Activated CD4-positive, alpha-beta T cell treated with anti-CD3 and anti-CD28 coated beads, Interleukin-10, Interleukin-2, amounts not matched to agents 100 ng/mL and 50 ng/mL, durations not matched to agents 16 hours and 8 hours (primary cell): ENCODE measurements at places on chromosomes 7 and 10.
A peak's percentile ranks its signal among the peaks of the same experiment; 100 is the strongest.

DNA sequence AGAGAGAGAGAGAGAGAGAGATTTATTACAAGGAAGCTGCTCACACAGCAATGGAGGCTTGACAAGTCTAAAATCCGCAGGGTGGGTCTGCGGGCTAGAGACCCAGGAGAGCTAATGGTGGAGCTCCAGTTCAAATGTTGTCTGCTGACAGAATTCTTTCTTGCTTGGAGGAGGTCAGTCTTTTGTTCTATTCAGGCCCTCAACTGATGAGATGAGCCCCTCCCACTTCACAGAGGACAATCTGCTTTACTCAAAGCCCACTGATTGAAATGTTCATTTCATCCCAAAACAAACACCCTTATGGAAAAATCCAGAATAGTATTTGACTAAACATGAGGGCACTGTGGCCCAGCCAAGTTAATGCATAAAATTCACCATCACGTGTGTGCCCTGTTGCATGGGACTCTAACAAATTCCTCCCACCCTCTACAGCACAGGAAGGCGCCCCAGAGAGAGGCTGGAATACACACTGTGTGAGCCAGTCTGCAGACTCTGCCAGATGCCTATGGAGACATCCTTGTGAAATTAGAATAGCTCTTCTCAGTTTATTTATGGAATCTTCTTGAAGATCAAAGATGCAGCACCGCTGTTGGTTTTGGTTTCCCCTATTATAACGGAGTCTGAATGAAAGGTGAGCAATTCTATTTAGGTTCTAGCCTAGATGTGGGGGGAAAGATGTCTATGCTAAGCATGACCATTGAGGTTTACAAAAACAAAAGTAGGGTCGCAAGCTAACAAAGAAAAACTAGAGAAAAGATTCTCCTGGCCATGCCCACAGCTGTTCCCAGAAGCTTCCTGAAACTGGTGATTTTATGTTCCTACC lies 123.0 kb upstream of the SFMBT2 start:
- DNase-seq: no peak

- DNase-seq: no peak
These were observed 131.7 kb downstream of the RSU1 start for GRCh38 chr10:16685551-16685950.

GRCh38 chr7:132789281-132789680 lies 213.0 kb upstream of the PLXNA4 start:
- no peak for DNase-seq

- DNase-seq: no peak
These were observed 204.9 kb downstream of the DOCK4 start for GRCh38 chr7:112001091-112001826.

DNA sequence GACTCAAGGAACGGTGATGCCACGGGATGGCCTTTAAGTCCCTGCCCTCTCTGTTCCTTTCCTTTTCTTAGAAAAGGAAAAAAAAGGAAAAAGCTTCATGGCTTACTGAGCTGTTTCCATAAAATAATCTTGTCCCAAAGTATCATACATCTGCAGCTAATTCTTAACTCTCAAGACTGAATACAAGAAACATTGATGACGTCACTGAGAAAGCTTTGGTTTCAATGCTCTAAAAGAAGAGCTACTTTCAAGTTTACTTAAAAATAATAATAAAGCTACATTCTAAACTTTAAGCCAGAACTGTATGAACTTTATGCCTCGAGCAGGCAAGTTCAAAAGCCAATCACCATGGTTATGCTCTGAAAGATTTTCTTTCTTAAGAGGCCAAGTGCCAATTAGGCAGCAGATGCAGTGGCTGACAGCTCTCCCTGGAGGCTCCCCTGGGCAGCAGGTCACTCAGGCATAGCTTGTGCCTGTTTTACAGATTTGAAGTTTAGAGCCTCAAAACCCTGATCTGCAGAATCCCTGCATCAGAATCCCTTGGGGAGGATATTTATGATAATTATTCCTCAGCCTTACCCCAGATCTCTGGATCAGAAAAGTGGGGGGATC lies 165.0 kb downstream of the CHN2 start:
- DNase-seq: no peak

GRCh38 chr10:119189811-119190282 lies 11.2 kb upstream of the PRDX3 start:
- DNase-seq: peak; percentile 58

- no peak for DNase-seq
These were observed 19.5 kb downstream of the RAMP3 start for GRCh38 chr7:45176886-45177731.
